ENCODE measurements at places on chromosomes 2 and 18.

DNA sequence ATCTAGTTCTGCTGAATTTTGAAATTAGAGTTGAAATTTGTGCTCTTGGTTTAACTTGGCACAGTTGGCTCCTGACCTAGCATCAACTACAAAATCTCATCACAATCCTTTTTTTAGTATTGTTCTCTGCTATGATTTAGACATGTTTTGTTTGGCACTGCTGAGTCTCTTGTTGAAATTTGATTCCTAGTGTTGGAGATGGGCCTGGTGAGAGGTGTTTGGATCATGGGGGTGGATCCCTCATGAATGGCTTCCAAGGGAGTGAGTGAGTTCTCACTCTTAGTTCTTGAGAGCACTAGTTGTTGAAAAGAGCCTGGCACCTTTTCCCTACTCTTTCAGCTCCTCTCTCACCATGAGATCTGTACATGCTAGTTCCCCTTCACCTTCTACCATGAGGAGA is 605.6 kb upstream of the SLC39A10 start:
- no peak for DNase-seq

GRCh38 chr2:197011801-197012641 is 85.5 kb upstream of the PGAP1 start:
- no peak for DNase-seq

DNA sequence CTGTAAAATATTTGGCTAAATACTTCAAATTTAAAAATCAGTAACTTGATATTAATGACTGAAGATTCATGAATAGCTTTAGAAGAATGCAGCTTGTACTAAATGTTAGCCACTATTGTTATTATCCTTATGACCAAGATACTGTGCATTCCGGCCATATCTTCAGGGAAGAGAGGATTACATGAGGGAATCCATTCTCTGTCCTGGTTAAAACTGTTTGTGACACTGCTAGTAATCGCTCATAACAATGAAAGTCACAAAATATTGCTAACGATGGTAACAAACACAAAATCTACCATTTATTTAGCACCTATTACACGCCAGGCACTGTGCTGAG is 217.7 kb downstream of the PRKCE start:
- DNase-seq: no peak

- DNase-seq: no peak
Measured at GRCh38 chr2:226643030-226643945, 156.3 kb downstream of the IRS1 start.

- DNase-seq: no peak
Measured at GRCh38 chr2:77458216-77458615, 64.0 kb downstream of the LRRTM4 start.

- no peak for DNase-seq
Measured at GRCh38 chr18:51128533-51128932, 68.9 kb downstream of the MEX3C start.

- DNase-seq: no peak
Measured at GRCh38 chr2:46187112-46187618, 110.0 kb upstream of the EPAS1 start.

- DNase-seq: no peak
Measured at GRCh38 chr2:237966250-237966564, 607 bp upstream of the UBE2F start.

DNA sequence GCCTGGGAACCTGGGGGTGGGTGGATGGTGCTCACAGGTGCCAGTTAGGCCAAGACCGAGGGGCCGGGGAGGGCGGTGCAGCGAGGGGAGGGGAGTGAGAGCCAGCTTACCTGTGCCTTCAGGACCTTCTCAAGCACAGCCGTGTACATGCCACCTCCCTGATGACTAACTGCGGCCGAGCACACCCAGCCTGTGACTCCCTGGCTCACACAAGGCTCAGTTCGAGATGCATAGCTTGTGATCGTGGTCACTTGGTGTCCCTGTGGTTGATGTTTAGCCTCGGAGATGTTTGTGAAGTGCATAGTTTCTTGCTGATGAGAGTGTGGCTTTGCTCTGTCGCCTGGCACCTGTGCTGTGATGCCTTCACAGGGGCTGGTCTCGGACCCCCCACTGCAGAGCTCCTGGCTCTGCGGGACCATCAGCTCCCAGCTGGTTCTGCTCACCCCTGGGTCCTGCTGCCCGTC is 84.5 kb upstream of the ODC1 start:
- no peak for DNase-seq

- peak; percentile 34 for DNase-seq
Measured at GRCh38 chr2:218397820-218398436, 1.7 kb upstream of the CTDSP1 start.

DNA sequence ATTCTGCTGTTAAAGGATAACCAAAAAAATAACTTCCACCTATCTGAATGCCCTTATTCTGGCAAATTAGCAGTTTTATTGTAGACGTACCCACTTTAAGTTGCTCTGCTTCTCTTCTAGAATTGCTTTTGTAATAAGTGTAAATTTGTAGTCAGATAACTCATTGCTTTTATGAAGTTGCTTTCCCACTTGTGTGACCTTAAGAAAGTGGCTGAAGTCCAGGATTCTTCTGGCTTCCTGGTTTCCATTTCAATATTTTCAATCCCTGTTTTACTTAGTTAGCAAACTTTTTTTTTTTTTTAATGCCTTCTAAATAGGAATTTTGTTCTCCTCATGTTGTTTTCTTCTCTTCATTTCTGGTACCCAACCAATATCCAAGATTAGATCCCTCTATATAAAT is 59.8 kb downstream of the GLS start:
- DNase-seq: no peak

- no peak for DNase-seq
Measured at GRCh38 chr2:205259121-205259520, 423.2 kb upstream of the NRP2 start.

- no peak for DNase-seq
Measured at GRCh38 chr18:9869715-9870430, 15.9 kb upstream of the TXNDC2 start.

DNA sequence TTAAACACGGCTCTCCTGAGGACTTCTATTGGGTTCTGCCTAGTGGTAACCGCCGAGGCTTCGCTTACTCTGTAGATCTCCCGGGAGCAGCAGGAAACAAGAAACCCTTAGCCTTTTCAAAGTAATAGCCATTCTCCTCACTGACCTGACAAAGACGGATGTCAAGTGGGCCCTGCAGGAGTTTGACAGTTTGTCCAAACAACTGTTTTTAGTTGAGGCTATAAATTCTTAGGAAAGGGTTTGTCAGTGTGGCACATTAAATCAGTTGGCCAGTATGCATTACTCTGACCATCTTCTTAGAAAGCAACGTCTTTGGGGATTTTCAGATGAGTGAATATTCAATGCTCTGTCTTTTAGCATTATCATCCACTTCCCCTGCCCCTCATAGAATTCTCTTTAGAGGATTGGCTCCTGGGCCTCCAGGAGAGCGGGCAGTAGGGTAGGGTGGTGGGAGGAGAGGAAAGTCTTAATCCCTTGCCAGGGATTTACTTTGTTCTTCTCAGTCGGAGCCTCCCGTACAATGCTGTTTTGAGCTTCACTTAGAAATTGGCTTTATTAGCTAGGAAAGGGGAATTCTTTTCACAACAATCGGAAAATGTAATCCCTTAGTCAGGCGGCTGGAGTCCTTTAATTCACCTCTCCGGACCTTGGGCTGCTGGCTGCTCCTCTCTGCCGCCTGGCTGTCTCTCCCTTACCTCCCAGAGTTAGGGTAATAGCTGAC is 13.3 kb upstream of the C18orf32 start:
- DNase-seq: no peak

DNA sequence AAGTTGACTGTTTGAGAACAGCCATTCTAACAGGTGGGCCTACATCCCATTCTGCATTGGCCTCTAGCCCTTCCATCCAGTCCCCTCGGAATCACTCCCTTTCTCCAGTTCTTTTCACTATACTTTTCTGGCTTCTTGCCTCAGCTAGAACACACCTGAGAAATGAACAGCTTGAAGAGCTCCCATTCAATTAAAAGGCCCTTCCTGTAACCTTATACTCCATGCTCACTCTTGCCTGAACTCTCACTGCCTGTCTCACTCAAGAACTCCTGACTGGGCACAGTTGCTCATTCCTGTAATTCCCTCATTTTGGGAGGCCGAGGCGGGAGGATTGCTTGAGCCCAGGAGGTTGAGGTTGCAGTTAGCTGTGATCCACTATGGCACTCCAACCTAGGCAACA is 23.6 kb downstream of the CHRNA1 start:
- no peak for DNase-seq

- DNase-seq: no peak
Measured at GRCh38 chr2:223729781-223730180, 107.6 kb downstream of the AP1S3 start.

- no peak for DNase-seq
Measured at GRCh38 chr18:29465526-29465925, 1288.6 kb upstream of the CDH2 start.

DNA sequence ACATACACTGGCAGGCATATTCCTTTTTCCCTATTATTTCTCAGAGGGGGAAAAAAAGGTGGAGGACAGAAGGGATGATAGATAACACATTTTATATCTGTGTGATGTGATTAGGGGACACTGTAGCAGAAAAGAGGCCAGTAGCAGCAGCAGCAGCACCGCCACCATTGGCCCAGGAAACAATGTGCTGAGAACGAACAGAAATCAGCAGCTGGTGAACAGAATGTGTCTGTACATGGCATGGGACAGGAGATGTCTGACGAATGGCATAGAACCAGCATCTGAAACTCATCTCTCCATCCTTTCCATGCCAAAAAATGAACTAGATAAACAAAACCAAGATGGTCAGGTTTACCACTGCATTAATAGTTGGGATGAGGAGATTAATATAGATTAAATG is 936.1 kb upstream of the ACVR2A start:
- no peak for DNase-seq

- no peak for DNase-seq
Measured at GRCh38 chr2:160667811-160668210, 174.2 kb upstream of the RBMS1 start.

GRCh38 chr2:16012626-16013358 is 72.4 kb downstream of the MYCN start:
- DNase-seq: no peak

DNA sequence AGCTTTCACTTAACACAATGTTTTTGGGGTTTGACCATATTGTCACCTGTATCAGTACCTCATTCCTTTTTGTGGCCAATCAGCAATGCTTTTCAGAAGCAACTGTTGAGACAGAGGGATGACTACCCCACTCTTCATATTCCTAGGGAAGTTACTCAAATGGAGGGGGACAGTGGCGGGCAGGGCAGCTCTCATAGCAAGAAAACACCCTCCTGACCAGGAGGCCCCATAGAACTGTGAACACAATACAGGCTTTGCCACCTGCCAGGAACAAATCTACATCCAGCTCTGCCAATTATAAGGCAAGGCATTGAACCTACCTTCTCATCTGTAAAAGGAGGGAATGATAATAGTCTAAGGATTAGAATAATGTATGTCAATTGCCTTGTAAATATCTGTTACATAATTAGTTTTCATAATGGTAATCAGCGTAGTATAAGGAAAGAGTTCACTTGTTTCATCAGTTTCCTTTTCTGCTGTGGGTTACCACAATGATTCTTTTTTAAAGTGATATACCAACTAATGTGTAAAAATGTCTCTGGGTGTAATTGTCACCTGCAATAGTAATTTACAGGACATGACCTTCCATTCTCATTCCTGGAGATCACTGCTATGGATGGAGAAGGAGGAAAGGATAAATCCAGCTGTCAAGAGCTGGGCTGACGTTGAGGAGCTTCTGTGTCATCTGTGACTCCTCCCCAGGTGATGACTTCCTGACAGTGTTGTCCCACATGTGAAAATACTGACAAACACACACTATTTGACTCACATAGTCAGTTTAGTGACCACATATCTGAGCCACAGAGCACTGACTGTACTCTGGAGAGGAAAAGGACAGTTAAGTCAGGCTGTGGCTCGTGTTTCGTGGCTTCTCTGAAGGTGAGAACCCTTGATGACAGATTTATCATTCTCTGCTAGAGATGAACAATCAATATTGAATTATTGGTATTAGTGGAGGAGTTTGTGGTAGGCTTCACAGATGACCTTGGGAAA is 13.5 kb downstream of the ALPK2 start:
- peak; percentile 33 for DNase-seq

DNA sequence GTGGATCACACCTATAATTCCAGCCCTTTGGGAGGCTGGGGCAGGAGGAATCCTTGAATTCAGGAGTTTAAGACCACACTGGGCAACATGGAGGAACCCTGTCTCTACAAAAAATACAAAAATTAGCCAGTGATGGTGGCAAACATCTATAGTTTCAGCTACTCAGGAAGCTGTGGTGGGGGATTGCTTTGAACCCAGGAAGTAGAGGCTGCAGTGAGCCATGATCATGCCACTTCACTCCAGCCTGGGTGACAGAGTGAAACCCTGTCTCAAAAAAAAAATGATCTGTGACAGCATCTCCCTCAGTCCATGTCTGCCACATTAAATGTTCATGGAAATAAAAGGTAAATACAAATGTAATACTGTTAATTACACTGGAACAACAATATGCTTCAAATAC is 121.4 kb upstream of the COL5A2 start:
- DNase-seq: no peak

DNA sequence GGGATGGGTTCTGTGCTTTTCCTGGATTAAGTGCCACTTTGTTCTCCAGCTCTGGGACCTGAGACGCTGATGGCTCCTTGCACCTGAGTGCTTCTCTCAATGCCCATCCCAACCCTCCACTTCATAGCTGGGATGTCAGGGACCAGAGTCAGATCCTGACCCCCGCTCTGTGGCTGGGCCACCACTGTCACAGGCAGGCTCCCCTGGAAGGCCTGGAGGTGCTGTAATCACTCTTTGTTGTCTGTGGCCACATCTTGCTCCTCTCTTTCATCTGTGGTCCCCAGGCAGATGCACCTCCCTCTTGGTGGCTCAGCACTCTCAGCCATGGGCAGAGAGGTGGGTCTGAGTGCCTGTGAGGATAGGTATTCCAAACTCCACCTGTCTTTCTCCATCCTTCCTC is 62.4 kb downstream of the CAPN13 start:
- no peak for DNase-seq

DNA sequence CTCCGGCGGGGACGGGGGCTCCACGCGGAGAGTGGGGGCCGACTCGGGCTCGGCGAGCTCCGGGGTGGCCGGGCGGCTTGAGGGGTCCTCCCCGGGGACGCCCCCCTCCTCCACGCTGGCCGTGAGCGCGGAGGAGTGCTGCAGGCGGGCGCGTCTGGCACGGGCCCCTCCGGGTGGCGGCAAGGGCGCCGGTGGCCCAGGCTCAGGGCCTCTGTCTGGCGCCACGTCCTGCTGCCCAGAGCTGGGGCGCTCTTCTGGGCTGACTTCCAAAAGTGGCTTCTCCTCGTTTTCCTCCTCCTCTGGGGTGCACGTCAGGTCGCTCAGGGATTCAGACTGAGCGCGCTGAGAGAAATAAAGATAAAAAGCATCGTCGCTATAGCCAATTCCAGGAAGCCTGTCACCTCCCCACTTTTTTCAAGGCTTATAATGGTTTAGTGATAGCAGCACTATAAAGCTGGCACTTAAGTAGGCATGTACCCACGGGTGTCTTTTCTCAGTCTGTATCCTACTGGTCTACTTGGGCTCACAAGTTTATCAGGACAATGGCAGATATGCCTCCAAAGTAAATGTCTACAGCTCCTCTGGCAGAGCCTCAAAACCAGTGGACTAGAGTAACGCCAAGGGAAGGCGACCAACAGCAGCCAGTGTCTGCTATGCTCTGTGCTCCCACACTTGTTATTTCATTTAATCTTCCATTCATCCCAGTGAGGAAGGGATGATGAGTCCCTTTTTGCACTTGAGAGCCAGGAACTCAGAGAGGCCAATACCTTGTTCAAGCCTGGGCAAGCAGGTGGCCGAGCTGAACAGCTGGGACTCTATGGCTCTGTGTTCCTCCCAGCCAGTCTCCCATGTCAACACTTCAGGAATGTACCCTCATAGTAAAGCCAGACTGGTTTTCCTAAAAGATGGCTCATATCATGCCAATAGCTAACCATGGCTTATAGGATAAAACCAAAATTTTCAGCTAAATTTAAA is 92.6 kb upstream of the MGAT4A start:
- DNase-seq: no peak

GRCh38 chr2:99615247-99615771 is 125.5 kb upstream of the REV1 start:
- no peak for DNase-seq

All from stimulated activated CD8-positive, alpha-beta memory T cell treated with anti-CD3 and anti-CD28 coated beads, Interleukin-4, amount 100 ng/mL, for 1 hour (primary cell).